Tongue (tissue), 3 donors: ENCODE measurements at places on chromosomes 12 and 14. TPM values are rescaled to one million over a fixed set of nuclear protein-coding genes. Genes with fewer than 3 reads are reported as not detected.

The RND1 gene
- 2.9 TPM for total RNA-seq

The FSCB gene
- 0.10 TPM for total RNA-seq

The EEF1AKMT3 gene
- 10.1 TPM for total RNA-seq

The C14orf39 gene
- total RNA-seq, result 1.6 TPM

The SNX6 gene
- total RNA-seq, result 157 TPM

The JAG2 gene
- total RNA-seq, result 58.5 TPM

The RNF212B gene
- not detected for total RNA-seq

The DCN gene
- 470 TPM for total RNA-seq

The CCNK gene
- total RNA-seq, result 28.5 TPM
